Ammon's horn (tissue), 1 donor: ENCODE measurements at places on chromosomes 3 and 15.
A peak's percentile ranks its signal among the peaks of the same experiment; 100 is the strongest.

DNA sequence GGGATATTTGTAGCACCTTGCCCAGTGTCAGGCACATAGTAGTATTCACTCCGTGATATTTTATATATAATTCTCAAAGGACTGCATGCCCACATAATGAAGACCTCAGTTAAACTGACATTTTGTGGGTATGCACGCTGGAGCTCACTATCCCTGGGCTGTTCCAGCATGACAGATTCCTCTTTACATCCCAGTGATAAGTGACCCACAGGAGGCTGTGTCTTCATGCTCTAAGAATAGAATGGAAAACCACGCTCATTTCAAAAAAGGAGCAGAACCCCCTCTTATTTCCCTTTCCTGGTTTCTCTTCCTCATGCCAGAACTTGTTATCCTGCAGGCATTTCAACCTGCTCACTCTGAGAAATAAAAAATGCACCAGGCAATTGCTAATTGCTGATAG, 717.5 kb downstream of the AGBL1 start:
- DNase-seq: no peak

GRCh38 chr3:129756871-129757270, 136.6 kb downstream of the TMCC1 start:
- no peak for DNase-seq

GRCh38 chr3:159608311-159608710, 380.3 kb upstream of the IL12A start:
- DNase-seq: no peak

DNA sequence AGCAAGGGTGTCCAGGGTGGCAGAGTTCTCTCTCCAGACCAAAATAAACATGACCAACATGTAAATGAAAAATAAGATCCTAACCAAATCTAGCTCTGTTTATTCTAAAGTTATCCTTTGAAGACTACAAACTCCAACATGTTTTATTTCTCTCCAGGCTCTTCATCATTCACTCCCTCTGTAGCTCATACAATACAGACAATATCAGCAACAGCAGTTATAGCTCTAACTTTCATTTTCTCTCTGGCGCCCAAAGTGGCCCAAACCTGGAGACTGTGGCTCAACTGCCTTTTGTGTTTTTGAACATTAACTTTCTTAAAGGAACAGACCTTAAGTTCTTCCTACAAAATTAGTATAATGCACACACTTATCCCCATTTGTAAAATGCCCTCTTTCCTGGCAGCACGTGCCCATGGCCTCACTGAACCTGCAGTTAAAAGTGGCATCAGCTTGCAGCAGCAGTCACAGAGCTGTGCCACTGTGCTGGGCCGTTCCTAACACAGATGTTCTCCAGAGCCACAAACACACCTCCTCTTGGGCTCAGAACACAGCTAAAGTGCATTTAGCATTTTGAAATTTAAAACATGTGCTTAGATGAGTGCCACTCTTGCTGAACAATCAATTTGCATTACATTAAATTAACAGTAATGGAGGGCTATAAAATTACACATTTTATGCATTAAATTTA, 91.9 kb downstream of the RORA start:
- no peak for DNase-seq

DNA sequence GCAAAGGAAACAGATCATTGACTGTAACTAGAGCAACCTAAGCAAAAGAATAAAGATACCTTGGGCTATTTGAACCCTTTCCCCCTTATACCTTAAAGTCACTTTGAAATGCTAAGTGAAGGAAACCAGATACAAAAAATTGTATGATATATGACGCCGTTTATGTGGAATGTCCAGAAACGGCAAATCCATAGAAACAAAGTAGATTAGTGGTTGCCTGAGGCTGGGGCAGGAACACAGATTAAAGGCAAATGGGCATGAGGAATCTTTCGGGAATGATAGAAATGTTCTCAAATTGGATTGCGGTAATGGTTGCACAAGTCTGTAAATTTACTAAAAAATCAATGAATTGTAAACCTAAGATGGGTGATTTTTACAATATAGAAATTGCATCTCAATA, 160.1 kb upstream of the CCDC54 start:
- DNase-seq: no peak

- DNase-seq: no peak
These were observed 30.5 kb upstream of the PDZRN3 start for GRCh38 chr3:73655197-73655596.

DNA sequence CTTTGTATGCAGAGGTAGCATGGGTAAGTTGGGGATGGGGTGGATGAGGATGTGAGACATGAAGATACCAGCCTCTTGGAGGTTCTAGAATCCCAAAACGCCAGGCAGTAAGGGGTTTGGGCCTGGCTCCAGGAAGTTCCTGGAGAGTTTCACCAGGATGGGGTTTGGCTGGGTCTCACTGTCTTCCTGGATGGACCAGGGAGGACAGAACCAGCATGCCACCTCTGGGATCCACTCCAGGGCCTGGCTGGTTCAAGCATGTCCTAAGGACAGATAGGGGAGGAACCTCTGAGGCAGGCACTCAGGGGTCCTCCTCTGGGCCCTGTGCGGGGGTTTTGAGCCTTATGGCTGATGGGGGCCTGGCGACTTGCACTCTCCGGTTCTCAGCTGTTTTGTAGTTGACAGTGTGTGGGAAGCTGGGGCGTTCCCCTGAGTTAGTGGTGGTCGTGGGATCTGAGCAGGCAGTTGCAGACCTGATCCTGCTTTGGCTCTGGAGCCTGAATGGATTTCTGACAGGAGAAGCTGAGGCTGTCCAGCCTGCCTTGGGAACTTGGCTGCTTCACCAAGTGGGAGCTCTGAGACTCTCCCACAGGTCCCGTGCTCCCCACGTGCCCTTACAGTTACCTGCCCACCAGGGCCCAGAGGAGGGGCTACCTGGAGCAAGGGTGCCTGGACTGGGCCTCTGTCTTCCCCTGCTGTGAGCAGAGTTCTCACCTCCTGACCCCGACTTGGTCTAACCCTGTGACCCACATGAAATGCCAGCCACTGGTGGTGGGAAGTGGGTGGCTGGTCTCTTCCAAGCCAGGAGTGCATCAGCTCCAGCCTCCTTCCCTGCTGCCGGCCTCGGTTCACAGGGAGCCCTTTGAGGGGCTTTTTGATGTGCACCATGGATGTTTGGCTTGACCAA, 128.4 kb downstream of the EEFSEC start:
- no peak for DNase-seq

DNA sequence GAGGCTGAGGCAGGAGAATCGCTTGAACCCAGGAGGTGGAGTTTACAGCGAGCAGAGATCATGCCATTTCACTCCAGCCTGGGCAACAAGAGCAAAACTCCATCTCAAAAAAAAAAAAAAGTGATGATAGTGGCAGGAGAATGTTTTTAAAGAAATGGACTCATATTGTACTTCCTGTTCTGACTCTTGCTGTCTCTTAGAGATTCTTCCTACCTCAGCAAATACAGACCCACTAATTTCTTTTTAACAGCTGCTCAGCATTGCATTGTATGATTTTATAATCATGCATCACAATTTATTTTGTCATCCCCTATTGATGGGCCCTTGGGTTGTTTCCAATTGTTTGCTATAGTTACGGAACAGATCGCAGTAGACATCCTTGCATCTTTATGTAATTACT, 8.8 kb upstream of the ANKDD1A start:
- DNase-seq: no peak

- no peak for DNase-seq
These were observed 3.8 kb downstream of the SCAMP2 start for GRCh38 chr15:74869372-74869725.

DNA sequence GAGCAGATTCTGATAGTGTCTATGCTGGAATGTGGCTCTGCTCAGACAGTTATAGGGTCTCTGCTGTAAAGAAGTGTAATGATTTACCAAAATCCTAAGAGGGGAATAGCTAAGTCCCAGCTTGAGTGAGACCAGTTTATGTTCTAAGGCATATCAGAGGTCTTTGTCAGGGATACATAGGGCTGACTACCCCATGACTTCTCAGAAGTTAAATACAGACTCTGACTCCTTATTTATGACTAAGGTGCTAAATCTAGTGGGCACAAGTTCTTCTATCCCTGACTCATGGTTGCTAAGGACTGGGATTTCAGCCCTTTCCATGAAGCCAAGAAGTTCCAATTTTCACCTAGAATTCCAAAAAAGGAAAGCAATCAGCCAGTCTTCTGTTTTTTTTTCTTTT, 192.6 kb upstream of the POU1F1 start:
- no peak for DNase-seq

GRCh38 chr3:70889162-70890019, 577.0 kb upstream of the MDFIC2 start:
- no peak for DNase-seq

DNA sequence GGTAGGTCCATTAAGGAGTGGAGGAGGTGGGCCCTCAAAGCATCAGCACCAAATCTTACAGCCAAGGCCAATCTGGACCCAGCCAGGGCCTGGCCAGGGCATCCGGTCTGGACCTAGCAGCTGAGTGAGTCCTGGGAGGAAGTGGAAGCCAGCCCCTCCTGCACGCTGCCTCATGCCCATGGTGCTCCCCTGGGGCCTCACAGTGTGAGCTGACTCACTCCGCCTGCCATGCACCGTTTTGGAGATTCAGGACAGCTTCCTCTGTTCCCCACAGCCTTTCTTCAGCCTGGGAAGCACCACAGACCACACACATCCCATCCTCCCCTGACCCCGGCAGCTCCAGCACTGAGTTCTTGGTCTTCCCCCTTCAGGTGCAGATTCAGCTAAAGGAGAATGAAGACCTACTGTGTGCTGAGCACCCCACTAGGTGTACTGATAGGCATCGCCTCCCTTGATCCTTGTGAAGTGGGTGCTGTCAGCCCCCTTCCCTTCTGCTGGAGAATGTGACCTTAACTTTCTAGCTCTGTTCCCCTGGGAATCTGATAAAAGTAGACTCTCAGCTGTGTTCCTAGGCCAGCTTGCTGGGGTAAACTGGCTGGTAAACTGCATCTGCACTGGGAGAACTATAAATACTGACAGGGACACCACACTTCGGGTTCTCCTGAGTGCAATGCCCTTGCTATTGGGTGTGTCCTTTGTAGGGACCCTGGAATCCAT, 36.8 kb upstream of the SEC13 start:
- DNase-seq: no peak

GRCh38 chr3:124455891-124456290, 274.4 kb upstream of the UMPS start:
- DNase-seq: no peak

DNA sequence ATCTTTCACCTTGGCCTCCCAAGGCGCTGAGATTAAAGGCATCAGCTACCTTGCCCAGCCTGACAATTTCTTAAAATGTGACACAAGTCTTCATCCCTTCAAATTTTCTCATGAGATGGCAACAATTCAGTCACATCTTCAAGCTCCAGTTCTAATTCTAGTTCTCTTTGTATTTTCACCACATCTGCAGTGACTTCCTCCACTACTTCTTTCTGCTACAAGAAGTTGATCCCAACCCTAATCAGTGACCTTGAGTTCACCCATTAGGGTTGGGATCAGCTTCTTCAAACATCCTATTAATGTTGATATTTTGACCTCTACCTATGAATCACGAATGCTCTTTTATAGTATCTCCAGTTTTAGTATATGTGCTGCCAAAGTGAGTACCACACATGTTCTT, 59.8 kb downstream of the TRIM71 start:
- DNase-seq: no peak

DNA sequence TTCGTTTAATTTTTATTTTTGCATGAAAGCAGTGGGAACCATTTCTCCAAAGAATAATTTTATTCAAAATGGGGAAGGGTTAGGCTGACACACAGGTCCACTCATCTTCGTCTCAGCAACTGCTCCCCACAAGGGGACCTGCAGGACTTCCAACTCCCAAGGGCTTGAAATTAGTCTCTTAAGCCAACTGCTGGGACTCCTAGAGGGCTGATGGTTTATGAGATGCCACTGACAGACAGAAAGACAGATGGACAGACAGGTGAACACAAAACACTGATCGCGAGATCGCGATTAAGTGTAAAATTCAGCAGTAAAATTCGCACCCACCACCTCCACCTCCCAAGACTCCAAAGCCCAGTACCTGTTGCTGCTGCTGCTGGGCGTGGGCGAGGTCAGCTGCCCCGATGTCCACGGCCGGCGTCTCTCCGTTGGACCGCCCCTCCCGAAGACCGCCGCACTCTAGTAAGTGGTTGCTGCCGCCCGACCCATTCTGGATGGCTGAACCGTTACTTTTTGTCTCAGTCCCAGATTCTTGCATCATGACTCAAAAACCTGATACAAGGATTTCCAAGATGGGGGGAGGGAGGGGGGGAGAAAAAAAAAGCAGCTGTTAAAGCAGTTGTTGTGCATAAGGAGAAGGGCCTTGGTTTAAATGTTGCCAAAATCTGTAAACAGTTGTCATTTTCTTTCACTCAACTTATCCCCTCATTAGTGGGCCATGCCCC, 385.5 kb downstream of the FOXP1 start:
- no peak for DNase-seq

- peak; percentile 55 for DNase-seq
These were observed at the start of gene HDGFL3 for GRCh38 chr15:83207660-83208366. HDGFL3 (minus strand) TSS chr15:83207823; CDS start chr15:83207414, 409 bp downstream.

- DNase-seq: no peak
These were observed 199.6 kb downstream of the SLC9A9 start for GRCh38 chr3:143648708-143649107.

DNA sequence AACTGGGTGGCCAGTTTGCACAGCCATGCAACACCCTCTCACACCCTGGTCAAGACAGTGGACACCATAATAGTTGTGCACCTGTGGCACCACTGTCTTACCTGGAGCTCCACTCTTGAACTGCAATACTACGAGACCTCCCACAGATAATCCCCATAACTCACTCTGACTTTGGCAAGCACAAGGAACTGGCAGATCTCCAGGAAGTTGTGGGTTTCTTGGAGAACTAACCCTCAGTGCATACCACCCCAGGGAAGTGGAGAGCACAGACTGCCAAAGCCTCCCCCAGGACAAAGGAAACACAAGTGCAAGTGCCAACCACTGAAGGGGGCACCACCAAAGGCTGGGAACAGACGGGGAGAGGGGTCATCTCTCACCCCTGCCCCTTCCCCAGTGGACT, 318.6 kb downstream of the SUCLG2 start:
- DNase-seq: peak; percentile 38

- DNase-seq: no peak
These were observed 74.4 kb downstream of the DAPK2 start for GRCh38 chr15:63971904-63972303.

DNA sequence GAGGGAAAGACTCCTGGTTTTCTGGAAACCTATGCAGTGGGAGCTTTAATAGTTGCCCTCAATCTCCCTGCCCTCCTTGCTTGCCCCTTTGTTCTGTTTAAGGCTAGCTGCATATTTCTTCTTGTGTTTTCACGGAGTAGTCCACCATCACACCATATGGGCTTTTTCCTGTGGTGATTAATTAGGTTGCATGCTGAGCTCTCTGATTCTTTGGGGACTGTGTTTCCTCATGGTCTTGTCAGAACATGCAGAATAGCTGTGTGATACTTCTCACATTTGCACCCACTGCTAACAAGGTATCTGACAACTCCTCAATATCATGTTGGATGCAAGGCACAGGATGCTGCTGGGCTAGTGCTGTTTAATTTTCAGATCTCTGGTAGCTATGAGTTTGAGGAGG, 139.6 kb downstream of the PTPRG start:
- DNase-seq: no peak

- no peak for DNase-seq
These were observed 108.6 kb upstream of the MRPS22 start for GRCh38 chr3:139235192-139235591.

GRCh38 chr3:94083261-94083660, 20.4 kb downstream of the NSUN3 start:
- no peak for DNase-seq
